Activated B cell treated with CpG ODN at 0.5 μM for 24 hours (primary cell): ENCODE measurements at places on chromosomes 3 and 15. TPM values are rescaled to one million over a fixed set of nuclear protein-coding genes. Genes with fewer than 3 reads are reported as not detected.

GRCh38 chr15:29139072-29139471 lies 130.6 kb downstream of the NSMCE3 start:
- DNase-seq, result no peak

DNA sequence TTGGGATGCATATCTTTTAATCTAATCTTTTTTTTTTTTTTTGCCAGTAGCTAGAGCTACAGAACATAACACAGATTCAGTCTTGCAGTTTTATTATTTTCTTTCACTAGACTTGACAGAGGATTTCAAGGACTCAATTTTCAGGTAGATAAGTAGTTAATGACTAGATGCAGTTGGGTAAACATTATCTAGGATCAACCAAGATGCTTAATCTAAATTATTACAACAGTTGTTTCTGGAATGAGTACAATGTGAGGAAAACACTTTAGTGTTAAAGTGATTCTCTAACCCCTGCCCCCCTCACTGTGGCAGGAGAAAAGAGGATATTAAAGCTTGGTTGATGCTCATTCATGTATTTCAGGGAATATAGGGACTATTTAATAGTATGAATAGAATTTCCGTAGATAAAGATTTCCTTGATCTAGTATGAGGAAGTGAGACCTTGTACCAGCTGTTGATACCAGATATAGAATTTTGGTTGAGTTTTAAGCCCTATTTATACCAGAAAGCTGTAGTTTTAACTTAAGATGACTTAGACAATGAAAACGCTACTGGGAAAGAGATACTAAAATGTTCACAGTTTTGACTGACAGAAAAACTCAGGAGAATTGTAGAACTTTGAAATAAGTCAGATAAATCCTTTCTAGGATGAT lies 389.0 kb upstream of the C2CD4B start:
- DNase-seq, result no peak

NMNAT3 gene
- total RNA-seq, result 1.1 TPM in 2 replicates

PLEKHO2 gene
- 36.5 and 38.1 TPM in 2 replicates for total RNA-seq

GRAMD1C gene
- total RNA-seq, result 11.4 and 12.2 TPM in 2 replicates

CFAP100 gene
- not detected in 2 replicates for total RNA-seq
